Activated CD4-positive, alpha-beta T cell treated with anti-CD3 and anti-CD28 coated beads, Interleukin-2, amount 10 ng/mL, durations not matched to agents 24 days and 14 days (primary cell): ENCODE measurements at places on chromosomes 5 and 9.

DNA sequence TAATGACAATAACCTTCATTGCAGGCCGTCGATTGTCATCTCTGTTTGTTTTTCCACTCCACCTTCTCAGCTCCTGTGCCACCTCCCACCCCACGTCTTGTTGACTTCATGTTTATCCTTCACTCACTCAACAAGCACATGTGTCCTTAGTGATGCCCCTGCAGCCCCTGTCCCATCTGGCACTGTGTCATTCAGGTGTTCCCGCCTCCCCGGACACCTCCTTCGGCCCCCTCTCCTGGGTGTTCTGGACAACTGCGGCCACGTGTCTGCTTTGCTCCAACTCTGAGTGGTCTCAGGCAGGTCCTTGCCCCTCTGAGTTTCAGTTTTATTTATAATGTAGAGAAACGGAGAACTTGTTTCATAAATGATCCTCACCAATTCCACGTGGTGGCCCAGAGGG is 91.0 kb upstream of the COL5A1 start:
- no peak for DNase-seq

DNA sequence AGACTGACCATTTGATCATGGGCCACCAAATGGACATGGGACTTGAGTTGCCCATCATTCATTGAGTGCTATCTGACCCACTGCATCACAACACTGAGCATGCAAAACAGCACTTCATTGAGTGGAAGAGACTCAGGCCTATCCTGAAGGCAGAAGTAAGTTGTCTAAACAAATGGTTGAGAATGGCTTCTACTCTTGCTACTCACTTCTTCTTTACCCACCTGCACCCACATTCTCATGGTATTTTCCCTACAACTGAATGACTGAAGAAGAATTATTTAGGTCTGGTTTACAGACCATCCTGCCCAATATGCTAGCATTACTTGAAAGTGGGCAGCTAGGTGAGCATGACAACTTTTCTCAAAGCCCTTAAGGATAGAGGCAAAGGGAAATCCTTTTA is 41.0 kb upstream of the PIP5K1B start:
- DNase-seq, result no peak

DNA sequence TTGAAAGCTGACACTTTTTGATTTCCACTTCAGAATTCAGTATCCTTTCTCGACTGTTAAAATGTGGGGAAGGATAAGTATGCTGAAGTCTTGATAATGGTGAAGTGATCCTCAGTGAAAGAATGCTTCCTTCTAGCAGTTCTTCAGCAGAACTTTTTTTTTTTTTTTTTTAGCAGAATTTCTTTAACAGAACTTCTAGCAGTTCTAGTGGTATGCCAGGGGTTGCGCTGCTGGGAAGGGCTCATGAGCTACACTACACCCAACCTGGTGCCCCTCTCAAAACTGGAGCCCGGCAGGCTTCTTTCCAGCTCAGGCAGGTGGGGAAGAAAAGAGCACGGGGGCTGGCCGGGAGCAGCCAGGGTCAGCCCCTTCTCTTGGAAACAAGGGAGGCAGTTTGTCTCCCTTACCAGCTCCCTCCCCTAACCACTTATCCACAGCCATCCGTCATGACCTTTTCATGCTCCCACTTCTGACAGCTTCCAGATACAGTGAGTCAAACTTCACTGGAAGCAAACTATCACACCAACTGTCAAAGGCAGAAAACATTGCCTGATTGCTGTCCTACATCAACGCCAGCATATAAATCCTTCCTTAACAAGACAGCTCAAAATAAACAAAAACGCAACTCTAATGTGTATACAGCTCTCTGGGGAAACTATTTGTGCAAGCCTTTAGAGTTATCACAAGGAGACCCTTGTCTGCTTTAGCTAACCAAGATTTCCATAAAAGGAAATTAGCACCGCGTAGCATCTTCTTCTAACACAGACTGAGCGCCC is 211.5 kb downstream of the GAPVD1 start:
- no peak for DNase-seq

DNA sequence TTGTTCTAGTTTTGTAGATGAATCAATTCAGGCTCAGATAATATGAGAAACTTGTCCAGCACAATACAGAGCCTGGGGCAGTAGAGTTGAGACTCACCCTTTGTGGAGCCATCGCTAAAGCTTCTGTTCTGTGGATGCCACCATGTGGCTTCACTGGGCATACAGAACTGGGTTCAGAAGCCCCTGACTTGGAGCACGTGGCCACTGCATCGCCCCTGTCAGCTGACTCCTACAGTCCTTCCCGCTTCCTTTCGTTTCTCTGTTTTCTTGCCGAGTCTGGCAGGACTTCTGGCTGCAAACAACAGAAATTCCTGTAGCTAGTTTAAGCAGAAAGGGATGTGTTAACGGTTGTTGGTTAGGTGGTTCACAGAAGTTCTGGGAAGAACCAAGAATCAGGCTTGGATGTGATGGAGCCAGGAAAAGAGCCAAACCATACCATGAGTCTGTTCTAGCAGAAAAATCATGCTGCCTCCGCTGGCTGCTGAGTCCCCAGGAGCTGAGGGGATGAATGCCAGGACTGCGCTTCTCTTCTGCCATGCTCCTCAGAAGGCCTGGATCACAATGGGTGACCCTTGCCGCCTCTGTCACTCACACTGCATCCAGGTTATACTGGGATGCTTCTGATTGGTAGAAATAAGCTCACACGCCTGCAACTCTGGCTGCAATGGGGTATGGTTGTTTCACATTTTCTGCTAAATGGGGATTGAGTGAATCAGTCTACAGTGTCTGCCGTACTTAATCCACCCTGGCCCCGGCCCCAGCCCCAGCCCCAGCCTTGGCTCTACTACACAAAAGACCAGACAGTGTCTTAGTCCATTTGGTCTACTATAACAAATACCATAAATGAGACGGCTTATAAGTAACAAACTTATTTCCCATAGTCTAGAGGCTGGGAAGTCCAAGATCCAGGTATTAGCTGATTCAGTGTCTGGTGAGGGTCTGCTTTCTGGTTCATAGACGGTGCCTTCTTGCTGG is 262.5 kb downstream of the GOLPH3 start:
- no peak for DNase-seq

GRCh38 chr5:56305001-56305950 is 72.1 kb upstream of the ANKRD55 start:
- no peak for DNase-seq

DNA sequence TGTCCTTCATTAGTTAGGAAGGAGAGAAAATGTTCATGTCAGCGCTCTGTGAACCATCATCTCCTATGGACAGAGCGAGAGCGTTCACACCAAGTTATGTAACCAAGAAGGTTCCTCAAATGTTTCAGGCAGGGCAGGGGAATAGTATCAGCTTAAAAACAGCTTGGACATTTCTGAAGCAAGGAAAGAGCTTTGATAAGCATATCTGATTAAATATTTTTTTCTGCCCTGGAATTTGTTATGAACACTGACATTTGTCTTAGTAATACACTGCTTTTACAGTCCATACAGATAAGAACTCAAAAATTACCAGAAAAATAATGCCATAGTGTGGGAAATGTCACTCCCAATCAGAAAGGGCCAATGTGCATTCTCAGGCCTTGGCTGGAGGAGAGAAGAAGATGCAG is 66.3 kb upstream of the LIFR start:
- no peak for DNase-seq

DNA sequence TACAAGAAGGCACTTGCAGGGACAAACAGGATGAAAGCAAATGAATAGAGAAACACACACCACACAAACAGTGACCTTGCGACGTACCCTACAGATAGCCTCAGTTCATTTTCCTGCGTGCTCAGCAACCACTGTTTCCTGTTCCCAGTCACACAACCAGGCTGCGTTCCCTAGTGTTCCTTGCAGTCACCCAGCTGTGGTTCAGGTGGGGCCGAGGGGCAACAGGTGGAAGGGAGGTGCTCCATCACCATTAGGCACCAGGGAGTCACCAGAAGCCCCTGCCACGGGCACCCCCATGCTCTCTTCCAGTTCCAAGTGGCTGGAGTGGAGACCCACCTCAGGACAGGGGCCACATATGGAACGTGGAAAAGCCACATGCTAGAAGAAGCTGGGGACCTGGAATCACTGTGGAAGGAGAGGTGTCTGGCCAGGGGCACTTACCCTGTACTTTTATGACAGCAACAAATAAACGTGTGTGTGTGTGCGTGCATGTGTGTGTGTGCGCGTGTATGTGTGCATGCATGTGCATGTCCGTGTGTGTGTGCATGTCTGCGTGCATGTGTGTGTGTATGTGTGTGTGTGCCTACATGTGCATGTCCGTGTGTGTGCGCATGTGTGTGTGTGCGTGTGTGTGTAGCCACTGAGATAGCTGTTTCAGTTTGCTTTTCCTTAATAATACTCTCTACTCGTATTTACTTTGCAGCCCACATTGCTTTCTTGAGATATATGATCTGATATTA is 18.8 kb upstream of the FCN2 start:
- no peak for DNase-seq

DNA sequence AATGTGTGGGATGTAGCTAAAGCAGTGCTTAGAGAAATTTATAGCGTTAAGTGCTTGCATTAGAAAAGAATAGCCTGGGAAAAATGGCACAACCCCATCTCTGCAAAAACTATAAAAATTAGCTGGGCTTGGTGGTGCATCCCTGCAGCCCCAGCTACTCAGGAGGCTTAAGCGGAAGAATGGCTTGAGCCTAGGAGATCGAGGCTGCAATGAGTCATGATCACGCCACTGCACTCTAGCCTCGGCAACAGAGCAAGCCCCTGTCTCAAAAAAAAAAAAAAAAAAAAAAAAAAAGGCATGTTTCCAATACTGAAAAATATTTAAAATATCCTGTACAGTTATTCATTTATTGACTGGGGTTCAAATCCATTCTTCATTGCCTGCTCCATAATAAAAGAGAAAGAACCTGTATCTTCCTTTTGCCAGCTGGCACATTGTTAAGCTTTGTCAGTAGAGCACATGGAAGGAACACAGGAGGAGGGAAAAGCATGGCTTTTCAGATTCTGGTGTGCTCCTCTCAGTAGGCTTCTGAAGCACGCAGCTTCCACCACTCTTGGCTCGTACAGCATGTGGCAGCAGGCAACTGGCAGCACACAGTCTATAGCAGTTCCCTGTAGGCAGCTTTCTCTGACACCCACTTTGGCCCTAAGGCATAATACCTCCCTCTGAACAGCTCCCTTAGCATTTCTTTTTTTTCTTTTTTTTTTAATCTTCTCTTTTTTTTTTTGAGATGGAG is 73.5 kb downstream of the TRIM36 start:
- DNase-seq, result no peak

- DNase-seq, result no peak
Measured at GRCh38 chr9:81693671-81694378, 4.5 kb upstream of the TLE1 start.

DNA sequence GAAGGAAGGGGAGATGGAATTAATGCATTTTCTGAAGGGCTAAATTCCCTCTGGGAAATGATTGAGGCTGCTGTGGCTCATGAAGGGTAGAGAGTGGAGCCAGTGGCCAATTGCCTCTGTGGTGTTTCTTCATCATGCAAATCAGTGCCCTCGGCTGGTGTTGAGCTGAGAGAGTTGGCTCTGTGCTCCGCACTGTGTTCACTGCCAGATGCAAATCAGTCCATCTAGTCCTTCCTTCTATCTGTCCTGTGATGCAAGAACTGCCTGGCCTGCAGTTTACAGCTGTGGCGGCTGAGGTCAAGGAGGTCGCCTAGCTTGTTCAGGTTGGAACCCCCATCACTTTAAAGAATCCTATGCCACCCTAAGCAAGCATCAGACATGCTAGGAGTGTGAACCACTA is 6.0 kb downstream of the TMEM171 start:
- no peak for DNase-seq

GRCh38 chr5:175627005-175627404 is 30.9 kb upstream of the HRH2 start:
- no peak for DNase-seq

DNA sequence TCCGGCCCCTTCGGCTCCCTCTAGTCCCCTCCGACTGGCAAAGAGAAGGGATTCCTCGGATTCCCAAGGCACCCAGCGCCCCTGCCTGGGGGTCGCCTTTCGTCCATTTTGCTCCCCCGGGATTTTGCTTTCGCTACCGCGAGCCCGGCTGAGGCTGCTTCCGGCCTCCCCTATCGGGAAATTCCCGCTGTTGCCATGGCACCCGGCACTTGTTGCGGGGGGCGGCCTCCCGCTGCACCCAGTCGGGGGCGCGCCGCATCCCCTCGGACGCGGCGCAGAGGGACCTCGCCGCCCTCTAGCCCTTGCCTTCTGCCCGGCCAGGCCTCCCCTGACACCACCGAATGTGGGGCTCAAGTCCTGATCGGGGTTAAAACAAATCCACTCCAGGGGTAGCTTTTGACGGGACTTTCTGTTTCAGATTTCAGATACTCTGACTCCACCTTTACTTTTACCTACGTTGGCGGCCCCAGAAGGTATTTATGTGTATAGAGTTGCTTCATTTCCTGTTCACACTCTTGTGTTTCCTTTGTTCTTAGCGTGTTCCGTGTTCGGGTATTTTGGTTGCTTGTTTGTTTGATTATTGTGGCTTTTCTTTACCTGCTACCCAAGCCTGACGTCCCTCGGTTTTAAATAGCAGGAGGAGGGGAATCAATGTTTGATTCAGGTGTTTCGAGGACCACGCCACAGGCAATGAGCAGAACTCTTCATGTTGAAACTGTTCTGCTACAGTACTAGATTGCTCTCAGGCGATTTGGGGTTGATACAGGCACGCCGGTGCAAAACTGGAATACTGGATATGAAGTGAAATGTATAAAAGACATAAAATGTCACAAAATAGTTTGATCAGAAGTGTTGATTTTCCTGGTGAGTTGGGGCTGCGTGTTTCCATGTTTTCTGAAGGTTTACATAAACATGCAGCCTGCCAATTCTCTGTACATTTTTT is 1.5 kb downstream of the PARP8 start:
- DNase-seq, result peak; percentile 95

- DNase-seq, result no peak
Measured at GRCh38 chr5:54719384-54720283, 202.1 kb downstream of the SNX18 start.

DNA sequence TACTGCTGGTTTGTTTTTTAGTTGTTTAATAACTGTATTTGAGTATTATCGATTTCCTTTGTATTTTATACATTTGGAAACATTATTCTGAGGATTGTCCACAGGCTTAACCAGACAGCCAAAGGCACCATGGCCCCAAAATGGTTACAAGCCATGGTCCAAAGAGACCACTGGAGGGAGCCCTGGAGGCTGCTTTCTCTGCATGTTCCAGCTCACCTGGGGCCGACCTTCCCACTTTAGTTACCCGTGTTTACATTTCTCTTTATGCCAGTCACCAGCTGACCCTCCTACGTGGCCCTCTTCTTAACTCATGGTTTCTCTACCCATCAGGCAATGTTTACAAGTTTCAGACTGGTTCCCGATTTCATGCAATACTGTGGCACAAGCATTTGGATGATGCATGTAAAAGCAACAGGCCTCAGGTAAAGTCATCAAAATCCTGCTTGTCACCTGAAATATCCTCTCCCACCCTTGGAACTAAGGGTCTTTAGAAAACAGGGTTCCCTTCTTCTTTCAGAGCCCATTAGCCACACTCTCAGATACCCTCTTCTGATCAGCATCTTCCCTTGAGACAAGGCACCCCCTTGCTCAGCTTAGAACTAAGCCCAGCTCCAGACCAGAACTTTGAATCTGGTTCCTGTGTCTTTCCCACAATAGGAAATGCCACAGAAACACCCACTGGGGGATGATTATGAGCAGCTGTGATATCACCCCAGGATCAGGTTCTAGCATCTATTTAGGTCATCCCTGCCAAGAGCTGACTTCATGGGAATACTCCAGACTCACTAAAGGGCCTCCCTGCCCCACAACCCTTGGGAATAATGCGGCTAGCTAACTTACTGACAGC is 49.9 kb upstream of the GARNL3 start:
- DNase-seq, result peak; percentile 89

GRCh38 chr9:84270847-84271530 is 69.6 kb downstream of the SLC28A3 start:
- DNase-seq, result no peak

GRCh38 chr5:141182248-141182647 is at the start of gene PCDHB16:
Gene PCDHB16, plus strand, starts transcription at chr5:141182387. Its CDS starts 173 bp downstream, at chr5:141182560.
- DNase-seq, result no peak

GRCh38 chr9:77163884-77164283 is 13.4 kb upstream of the VPS13A start:
- DNase-seq, result no peak
